Activated naive CD4-positive, alpha-beta T cell treated with anti-CD3 and anti-CD28 coated beads, Interleukin-2, amount 50 U/mL, for 16 hours (primary cell): ENCODE measurements at places on chromosomes 11 and 22.

DNA sequence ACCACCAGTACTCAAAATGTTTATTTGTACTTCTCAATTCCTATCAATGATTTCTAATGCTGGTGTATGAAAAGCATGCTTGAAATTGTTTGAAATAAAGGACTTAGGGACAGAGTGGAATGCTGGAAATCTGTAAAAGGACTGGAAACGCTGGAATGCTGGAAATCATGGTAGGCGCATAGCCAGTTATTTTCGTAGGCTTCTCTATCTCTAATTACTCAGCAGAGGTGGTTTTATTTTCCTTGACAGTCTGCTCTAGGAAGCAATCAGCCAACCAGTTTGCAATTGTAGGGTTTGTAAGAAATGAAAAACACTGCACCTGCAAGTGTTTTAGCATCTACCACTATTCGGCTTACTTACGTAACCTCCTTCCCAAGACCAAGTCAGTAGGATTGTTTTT lies 788 bp downstream of the LIN7C start:
- DNase-seq: no peak

- no peak for DNase-seq
These were observed 7.8 kb downstream of the APOL5 start for GRCh38 chr22:35725521-35725920.

DNA sequence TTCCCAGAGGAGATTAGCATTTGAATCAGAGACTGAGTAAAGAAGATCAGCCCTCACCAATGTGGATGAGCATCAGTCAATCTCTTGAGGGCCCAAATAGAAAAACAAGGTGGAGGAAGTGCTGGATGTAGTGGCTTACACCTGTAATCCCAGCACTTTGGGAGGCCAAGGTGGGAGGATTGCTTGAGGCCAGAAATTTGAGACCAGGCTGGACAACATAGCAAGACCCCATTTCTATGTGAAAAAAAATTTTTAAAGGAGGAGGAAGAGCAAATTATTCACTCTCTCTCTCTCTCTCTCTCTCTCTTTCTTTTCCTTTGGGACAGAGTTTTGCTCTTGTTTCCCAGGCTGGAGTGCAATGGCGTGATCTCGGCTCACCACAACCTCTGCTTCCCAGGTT lies 18.1 kb upstream of the CAPRIN1 start:
- DNase-seq: no peak

DNA sequence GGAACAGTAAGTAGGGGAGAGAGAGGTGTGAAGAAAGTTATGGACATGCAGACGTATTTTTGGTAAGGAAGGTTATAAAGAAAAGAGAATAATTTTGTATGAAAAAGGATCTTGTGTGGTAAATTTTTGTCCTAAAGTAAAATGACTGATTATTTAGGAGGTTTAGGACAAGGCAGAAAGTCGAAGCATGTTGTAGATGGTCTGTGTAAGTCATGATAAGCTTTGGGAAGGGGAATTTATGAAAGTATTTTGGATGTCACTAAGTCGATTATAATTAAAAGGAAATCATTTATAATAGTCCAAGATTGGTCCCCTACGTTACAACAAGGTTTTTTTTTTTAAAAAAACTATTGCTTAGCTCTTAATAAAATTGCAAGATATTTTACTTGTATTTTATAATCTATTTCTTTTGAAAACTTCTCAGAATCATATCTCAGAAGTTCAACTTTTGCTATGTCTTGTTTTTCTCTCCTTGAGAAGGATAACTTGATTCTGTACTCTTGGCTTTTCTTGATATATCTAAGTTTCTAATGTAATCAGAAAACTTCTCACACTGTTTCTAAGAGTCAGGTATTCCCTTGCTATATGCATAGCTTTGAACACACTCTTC lies 10.9 kb upstream of the CABP2 start:
- DNase-seq: no peak

- no peak for DNase-seq
These were observed 152.9 kb downstream of the FEZ1 start for GRCh38 chr11:125343086-125343717.

DNA sequence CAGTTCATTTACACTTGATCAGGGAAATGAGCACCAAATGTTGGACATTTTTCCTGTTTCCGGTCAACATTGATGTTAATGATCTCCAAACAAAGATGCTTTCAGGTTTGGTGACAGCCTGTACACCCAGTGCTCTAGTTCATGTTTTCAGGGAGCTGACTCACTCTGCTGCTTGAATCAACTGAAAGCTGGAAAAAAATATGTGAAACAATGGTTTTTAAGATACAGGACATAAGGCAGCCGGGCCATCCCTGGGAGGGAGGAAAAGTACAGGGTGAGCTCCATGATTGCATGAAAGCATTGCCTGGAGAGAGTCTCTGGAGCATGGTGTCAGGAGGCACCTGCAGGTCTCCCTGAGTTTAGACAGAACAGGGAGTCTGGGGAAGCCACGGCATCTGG lies 259.6 kb downstream of the TBC1D22A start:
- no peak for DNase-seq

- DNase-seq: no peak
These were observed 50.7 kb downstream of the RRAS2 start for GRCh38 chr11:14308114-14308896.

DNA sequence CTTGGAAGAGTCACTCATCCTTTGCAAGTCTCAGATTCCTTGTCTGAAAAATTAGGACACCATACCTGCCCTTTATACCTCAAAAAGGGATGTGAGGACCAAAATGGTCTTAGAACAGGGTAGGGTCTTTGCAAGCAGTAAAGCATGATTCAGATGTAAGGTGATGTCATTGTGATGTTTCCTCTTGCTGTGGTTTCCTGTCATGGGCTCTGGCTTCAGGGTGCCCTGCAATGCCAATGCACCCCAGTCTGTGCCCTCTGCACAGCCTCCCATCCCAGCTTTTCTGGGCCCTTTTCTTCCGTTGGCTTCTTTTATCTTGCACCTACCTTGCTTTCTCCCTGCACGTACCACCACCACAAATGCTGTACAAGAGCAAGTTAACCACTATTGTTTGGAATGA lies 87.8 kb upstream of the NNMT start:
- no peak for DNase-seq

- no peak for DNase-seq
These were observed 64.6 kb upstream of the LMO1 start for GRCh38 chr11:8328231-8328794.

- DNase-seq: no peak
These were observed 70.5 kb downstream of the DKK3 start for GRCh38 chr11:11937957-11938356.

DNA sequence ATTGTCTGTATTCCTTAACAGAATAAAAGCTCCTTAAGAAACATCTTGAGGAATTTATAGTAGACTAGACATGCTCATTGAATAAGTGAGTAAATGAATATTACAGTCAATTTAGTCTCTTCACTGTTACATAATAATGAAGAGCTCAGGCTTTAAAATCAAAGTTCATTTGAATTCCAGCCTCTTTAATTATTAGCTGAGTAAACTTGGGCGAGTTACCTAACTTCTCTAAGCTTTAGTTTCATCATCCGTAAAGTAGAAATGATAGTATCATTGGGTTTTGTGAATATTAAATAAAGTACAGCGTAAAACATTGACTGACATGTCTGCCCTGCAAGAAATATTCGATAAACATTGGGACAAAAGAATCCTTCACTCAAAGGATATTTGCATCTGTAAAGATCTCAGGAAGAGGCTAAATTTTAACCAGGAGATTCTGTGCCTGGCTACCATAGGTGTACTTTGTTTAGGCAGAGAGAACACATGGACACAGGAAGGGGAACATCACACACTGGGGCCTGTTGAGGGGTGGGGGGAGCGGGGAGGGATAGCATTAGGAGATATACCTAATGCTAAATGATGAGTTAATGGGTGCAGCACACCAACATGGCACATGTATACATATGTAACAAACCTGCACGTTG lies 15.2 kb upstream of the BBOX1 start:
- no peak for DNase-seq

- peak; percentile 70 for DNase-seq
These were observed 3.5 kb downstream of the CBX7 start for GRCh38 chr22:39148727-39149535.

GRCh38 chr11:112778877-112779266 lies 182.3 kb upstream of the NCAM1 start:
- no peak for DNase-seq

- DNase-seq: no peak
These were observed 11.2 kb downstream of the CCS start for GRCh38 chr11:66604155-66604554.

GRCh38 chr11:133738624-133739023 lies 106.7 kb downstream of the SPATA19 start:
- DNase-seq: no peak

GRCh38 chr22:44407171-44407986 lies 90.7 kb downstream of the RTL6 start:
- peak; percentile 4 for DNase-seq

- no peak for DNase-seq
These were observed 222.9 kb upstream of the ARHGAP20 start for GRCh38 chr11:110935018-110935640.

DNA sequence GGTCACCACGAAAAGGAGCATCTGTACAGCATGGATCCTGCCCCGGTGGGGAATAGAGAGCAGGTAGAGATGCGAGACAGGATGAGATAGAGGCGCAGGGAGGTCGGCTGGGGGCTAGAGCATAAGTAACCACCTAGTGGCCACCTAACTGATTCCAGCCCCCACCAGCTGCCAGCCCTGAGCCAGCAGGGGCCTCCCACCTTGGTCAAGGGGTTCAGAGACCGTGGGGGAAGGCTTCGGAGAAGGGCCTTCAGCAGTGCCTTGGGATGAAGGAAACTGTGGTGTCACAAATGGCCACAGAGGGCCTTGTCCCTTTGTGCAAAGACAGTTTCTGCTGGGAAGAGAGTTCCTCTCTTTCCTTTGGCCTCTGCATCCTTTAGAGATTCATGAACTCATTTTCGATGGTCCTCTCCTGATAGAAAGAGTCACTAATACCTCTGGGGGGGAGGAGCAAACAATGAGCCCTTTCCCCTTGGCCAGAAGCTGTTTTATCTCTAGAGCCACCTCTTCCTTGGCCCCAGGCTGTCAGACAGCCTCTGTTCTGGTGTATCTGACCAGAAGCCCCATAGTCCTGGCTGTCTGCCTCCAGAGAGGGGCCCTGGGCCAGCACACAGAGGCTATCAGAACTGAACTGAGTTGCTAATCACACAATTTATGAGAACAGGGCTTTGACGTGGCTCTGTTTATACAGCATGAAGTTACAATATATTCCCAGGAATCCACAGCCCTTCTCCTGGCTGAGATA lies 146.0 kb downstream of the PARVA start:
- DNase-seq: no peak

DNA sequence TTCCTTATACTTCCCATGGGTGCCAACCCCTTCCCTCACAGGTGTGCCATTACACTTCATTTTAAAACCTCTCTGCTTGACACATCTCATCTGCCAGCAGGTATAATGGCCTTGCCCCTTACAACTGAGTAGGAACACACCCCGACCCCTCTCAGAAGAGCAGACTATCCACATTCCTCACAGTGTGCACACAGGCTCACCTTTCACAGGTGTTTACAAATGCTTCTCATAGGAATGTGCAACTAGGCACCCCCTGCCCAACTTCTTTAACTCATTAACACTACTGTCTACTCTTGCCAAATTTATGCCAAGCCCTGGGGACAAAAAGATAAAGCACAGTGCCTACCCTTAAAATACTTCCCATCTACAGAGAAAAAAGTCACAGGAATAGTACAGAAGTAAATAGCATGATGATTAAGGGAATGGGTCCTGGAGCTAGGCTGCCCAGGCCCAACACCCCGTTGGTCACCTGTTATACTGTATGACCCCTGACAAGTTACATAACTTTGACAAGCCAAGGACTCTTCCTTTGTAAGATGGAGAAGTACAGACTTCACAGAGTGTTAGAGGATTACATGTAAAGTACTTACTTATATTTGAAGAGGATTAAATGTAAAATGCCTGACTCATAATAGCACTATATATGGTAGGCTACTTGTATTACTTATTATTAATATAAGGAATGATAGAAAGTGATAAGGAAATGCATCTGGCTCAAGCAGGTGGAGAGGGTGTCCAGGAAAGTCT lies 15.2 kb downstream of the TRIM3 start:
- DNase-seq: no peak

GRCh38 chr11:108902027-108902469 lies 237.2 kb downstream of the DDX10 start:
- no peak for DNase-seq

DNA sequence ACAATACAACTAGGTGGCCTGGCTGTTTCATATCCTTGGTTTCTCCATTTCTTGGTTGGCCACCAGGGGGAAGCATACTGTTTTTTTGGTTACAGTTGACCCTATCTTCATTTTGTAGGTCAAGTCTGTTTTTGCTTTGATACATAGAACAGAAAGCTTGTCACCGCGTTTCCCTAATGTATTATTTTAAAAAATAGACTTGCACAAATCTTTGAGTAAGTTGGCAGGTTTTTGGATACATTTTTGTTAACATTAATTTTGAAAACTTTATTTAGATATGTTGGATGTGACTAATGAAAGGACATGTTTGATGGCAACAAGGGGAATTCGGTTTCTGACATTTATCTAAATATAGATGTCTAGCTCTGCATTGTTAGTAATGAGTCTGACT lies 3.0 kb downstream of the NCR3LG1 start:
- peak; percentile 50 for DNase-seq

DNA sequence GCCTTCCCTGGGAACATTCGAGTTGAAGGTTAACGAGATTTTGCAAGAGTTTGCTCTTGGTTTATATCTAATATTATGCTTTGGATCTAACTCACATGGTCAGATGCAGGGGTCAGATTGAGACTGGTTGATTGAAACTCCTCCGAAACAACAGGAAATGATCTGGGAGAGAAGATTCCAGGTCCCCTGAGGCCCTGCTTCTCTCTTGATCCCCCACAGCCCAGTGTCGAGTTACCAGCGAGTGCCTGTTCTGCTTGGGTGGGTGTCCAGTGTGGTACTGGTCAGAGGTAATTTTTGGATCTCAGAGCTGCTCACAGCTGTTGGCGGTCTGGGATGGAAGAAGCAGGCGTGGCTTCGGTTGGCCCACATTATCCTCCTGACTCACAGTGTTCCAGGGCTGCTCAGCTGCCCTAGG lies 9.2 kb downstream of the FBLN1 start:
- DNase-seq: no peak

DNA sequence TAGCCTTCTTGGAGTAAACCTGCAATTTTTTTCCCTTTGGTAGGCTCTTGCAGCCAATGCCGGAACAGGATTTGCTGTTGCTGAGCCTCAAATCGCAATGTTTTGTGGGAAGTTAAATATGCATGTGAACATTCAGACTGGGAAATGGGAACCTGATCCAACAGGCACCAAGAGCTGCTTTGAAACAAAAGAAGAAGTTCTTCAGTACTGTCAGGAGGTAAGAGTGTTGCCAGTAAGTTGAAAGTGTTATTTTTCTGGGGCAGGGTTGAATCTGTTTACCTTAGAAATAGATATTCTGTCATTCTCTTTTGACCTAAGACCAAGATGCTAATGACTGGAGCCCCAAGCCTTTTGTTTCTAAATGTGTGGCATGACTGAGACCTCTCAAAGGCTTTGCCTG lies 39.7 kb downstream of the APLP2 start:
- no peak for DNase-seq
